ENCODE measurements at places on chromosomes 5 and 9. TPM values are rescaled to one million over a fixed set of nuclear protein-coding genes. Genes with fewer than 3 reads are reported as not detected.

Gene TMEM252
- not detected for total RNA-seq

Gene HAPLN1
- not detected for total RNA-seq

Gene MYMK
- not detected for total RNA-seq

Gene PCDHA6
- 0.92 TPM for total RNA-seq

Gene RANBP3L
- total RNA-seq = not detected

Gene PCDHGA10
- total RNA-seq = 1.5 TPM

Gene NDFIP1
- total RNA-seq = 28.6 TPM

Gene UCK1
- total RNA-seq = 17.8 TPM

All from pancreas (tissue), 10 donors.